ENCODE measurements at places on chromosomes 11 and 22. TPM values are rescaled to one million over a fixed set of nuclear protein-coding genes. Genes with fewer than 3 reads are reported as not detected.

GRCh38 chr11:61791737-61792309 lies 576 bp downstream of the TMEM258 start:
- no peak for DNase-seq

DNA sequence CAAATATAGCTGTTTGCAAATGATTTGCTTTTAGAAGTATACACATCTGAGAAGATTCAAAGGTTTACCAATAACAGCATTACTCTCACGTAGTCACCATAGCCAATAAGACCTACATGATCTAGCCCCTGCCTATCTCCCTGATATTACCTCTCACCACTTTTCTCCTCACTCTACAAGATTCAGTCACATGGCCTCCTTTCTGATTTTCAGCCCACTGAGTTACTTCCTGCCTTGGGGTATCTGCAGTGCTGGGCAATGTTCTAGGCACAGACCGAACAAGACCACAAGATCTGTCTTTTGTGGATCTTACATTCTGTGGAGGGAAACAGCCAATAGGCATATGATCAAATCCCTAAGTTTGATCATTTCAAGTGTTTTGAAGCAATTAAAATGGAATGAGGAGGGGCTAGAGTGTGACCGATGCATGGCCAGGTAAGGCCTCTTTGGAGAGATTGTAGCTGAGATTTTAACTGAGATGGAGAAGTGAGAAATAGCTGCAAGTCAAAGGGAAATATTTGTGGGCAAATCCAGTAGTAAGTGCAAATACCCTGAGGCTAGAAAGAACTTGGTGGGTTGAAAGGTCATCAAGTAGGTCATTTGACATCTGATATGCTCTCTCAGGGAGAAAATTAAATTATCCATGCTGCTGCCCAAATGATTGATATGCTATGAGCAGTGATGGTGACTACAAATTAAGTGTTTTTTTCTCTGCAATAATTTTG lies 43.1 kb downstream of the ARL14EP start:
- no peak for DNase-seq

- DNase-seq = no peak
Measured at GRCh38 chr11:46710821-46711269, 8.2 kb upstream of the F2 start.

GRCh38 chr11:10414659-10415058 lies 40.4 kb upstream of the AMPD3 start:
- DNase-seq = peak; percentile 57

Gene UBQLN3
- not detected for total RNA-seq

Gene ADAMTS8
- total RNA-seq = not detected

Gene DNHD1
- 1.9 TPM for total RNA-seq
